ENCODE measurements at places on chromosomes 2 and 18. TPM values are rescaled to one million over a fixed set of nuclear protein-coding genes. Genes with fewer than 3 reads are reported as not detected.

DNA sequence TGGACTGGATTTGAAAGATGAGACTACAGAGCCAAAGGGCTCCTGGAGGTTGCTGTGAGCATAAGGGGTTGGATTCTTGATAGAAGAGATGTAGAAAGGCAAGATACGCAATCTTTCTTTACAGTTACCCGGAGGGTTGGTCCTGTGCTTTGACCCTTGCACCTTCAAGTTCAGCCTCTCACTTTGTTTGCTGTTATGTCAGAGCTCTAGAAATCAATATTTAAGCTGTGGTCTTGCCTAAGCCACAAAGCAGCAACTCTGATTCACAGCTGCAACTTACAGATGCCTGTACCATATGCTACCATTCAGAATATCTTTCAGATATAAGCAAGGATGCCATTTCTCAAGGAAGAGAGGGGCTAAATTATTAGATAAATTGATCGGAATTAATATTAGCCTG lies 943.1 kb upstream of the LRRTM1 start:
- no peak for DNase-seq

Gene NT5C1B
- not detected for total RNA-seq

Gene C2orf15
- not detected for total RNA-seq

DNA sequence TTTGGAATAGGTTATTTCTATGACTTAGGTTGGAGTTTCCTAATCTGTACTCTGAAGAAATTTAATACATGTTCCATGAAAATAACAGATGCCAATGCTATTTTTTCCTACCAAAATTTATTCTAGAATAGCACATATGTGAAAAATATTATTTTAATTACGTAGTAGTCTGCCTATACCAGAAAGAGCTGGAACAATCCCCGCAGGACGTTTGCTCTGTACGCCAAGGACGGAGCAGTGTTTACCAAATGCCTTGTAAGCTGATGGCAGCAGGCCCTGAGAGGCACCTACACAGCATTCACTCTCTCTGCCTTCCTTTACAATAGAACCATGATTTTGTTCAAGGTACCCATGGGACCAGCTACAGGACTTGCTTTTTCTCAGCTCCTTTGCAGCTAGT lies 16.8 kb upstream of the SLC1A4 start:
- no peak for DNase-seq

- no peak for DNase-seq
Observed at GRCh38 chr2:182887093-182887492, 20.7 kb upstream of the FRZB start.

- DNase-seq: no peak
Observed at GRCh38 chr2:50320721-50321120, 711.2 kb downstream of the NRXN1 start.

Gene CSRNP3
- total RNA-seq: 7.7 TPM

All from posterior vena cava (tissue), 2 donors.